Stromal cell of bone marrow (primary cell): ENCODE measurements at places on chromosomes 2 and 18.

DNA sequence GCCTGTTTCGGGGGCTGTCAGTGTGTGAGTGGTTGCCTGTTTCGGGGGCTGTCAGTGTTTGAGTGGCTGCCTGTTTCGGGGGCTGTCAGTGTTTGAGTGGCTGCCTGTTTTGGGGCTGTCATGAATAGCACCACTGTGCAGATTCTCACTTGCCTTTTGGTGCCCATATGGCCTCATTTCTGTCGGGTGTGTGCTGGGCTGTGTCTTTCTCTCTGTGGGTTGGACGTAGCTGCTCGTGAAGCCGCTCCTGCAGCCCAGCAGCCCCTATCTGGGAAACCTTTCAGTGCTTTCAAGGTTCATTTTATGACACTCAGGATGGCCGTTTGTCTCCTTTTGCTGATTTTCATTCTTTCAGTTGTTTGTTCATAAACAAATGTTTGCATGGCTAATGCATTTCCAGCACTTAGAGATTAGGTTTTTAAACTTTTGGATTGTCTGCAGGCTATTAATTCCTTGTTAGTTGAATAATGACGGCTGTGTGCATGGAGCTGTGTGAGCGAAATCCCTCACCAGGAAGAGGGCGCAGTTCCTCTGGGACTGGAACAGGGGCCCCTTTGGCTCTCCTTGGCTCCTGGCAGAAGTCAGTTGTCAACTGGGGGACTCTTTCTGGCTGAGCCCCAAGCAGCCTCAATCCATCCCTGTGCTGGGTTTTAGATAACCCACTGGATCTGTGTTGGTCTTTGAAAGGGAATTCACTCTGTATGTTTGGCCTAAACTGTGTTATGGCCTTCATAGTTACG, 10.8 kb downstream of the AGAP1 start:
- DNase-seq: no peak

DNA sequence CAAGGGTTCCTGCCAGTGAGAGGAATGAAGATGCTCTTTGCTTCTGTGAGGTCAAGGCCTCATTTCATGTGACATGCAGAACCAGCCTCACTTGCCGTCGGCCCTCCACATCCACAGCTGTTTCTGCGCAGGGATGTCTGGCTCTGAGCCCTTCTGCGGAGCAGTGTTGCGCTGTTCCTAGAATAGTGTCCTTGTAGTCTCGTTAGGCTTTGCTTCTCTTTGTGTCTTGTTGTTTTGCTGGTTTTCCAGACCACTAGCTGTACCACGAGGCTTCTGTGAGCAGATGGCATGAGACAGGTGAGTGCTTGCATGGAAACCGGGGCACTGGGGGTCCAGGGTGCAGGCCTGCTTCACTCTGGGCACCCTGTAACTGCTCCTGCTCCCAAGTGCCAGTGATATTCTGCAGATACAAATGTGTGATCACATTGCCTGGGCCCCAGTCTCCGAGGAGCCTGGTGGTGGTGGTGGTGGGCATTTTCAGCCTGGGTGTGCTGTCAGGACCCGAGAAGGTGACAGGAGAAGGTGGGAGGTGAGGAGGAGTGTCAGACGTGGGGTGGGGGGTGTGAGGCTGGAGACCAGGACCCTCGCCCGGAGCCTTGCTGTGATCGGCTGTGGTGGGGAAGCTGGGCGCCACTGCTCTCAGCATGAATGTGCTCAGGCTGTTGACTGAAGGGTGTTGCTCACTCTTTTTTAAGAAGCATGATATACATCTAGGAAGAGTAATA, 34.3 kb downstream of the LDLRAD4 start:
- no peak for DNase-seq

DNA sequence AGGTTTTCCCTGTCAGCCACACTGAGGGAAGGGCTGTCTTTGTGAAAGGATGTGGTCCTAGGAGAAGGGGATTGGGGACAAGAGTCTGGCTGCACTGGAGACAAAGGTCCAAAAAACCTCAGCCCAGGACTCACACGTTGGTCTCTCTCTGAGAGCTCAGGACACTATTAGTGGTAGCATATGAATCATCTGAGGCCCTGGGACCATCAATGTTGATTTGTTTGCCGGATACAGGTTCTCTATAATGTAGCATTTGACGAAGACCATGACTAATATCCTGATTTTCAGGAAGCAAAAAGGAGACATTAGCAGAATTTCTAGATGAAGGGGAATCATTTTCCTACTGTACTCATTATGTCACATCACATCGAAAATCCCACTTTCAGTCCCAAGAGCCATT, 22.2 kb upstream of the DNAH6 start:
- no peak for DNase-seq

GRCh38 chr2:7424481-7424880, 507.3 kb downstream of the RNF144A start:
- no peak for DNase-seq

DNA sequence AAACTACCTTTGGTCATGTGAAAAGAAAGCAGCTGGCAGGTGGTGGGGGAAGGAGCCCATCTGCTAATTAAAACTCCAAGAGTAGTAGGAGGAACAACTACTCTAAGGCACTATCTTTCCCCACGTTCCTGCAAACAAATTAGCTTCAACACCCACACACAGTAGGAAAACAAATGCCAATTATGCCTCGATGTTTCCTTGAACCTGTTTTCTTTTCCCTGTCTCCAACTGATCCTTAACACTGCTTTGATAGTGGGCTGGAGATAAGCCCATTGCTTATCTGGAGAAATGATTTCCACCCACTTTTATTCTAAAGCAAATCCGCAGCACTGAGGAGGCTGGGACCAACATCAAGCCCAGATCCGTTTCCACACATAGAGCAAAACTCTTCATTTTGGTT, 36.0 kb downstream of the DDX18 start:
- DNase-seq: no peak

- no peak for DNase-seq
Measured at GRCh38 chr2:179191110-179191509, 73.5 kb downstream of the SESTD1 start.
